ENCODE measurements at places on chromosomes 3 and 15.
A peak's percentile ranks its signal among the peaks of the same experiment; 100 is the strongest.

- no peak for DNase-seq
Observed at GRCh38 chr3:131363275-131363674, 18.3 kb upstream of the NUDT16 start.

DNA sequence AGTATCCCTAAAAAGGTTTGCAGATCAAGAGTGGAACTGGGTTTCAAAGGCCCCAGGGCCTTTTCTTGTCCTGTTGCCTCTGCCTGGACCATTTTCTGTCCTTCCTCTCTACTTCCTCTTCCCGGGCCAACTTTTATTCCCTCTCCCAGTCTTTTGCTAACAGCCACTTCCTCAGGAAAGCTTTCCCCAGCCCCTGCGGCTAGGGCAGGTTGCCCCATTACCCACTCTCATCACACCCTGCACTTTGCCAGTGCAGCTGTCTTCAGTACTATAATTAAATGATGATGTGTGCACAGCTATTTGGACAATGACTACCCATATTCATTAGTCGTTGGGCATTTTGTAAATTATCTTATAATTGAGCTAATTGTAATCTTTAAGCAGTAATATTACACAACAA, 150.5 kb upstream of the THBS1 start:
- DNase-seq = peak; percentile 10

DNA sequence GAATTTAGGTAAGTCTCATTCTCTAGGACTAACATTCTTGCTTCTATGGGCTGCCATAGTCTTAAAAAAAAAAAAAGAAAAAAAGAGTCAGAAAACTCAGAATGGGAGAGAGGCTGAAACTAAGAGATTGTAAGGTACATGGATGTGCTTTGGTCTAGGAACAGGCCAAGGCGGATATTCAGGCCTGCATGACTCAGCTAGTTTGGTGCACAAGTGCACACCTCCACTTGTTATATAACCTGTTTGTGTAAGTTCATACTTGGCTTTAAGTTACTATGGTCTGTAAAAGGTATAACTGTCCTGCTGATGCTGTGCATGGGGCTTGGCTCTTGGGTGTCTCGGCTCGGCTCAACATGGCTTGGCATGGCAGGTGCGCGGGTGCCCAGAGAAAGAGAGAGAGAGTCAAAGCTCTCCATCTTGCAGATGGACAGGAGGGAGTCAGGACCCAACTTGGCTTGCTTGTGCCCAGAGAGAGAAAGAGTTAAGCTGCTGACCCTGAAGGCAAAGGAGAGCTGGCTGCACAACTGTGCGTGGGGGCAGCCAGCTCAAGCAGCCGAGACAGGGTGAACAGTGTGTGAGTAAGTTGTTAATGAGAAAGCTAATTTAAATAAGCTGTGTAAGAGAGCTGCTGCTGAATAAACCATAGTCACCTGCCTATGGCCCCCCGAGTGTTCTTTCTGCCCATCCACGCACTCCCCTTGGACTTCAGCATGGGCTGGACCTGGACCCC, 31.4 kb upstream of the CHRNB4 start:
- no peak for DNase-seq

GRCh38 chr15:94237903-94238302, 6.5 kb downstream of the MCTP2 start:
- DNase-seq = no peak

- no peak for DNase-seq
Observed at GRCh38 chr3:22893644-22894325, 309.3 kb upstream of the UBE2E2 start.

GRCh38 chr15:44308415-44308814, 19.9 kb downstream of the GOLM2 start:
- no peak for DNase-seq

GRCh38 chr3:68057637-68058320, 403.4 kb upstream of the SUCLG2 start:
- DNase-seq = no peak

DNA sequence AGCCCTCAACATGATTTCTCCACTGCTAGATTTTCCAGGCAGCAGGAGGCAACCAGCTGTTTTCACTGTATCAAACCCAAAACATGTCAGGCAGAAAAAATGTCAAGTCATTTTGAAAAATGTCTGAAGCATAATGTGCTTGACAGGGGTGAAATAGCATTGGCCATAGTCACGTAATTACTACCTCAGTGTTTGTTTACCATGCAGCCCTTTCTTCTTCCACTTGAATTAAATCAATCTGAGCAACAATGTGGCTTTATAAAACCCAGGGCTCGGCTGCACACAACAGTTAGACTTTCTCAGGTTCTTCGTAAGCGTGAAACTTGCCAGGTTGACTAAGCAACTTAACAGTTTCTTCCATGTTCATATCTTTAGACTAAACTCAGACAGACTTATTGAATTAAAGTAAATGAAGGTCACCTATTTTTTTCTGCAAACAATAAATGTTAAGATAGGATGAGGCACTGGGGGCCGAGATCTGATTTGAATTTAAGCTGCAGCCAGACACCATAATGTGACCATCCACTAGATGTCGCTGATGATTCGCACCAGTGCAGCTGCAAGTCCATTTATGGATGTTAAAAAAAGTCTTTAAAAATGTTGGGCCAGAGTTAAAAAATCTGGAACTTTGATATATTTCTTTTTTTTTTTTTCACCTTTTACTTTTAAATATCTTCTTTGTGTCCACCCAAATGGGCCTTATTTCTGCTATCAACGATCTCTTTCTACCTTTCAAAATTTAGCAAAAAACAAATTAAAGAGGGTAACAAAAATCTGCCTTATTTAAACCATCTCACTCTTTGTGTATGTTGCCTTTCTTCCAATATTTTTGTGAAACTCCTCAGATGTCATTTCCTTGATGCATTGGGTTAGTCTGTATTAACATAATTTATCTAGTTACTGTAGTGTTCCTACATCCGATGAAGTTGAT, 305.9 kb downstream of the CACNA2D3 start:
- peak; percentile 62 for DNase-seq

GRCh38 chr3:55541016-55541415, 53.9 kb upstream of the WNT5A start:
- DNase-seq = no peak

- no peak for DNase-seq
Observed at GRCh38 chr3:25173606-25174005, 254.5 kb upstream of the RARB start.

DNA sequence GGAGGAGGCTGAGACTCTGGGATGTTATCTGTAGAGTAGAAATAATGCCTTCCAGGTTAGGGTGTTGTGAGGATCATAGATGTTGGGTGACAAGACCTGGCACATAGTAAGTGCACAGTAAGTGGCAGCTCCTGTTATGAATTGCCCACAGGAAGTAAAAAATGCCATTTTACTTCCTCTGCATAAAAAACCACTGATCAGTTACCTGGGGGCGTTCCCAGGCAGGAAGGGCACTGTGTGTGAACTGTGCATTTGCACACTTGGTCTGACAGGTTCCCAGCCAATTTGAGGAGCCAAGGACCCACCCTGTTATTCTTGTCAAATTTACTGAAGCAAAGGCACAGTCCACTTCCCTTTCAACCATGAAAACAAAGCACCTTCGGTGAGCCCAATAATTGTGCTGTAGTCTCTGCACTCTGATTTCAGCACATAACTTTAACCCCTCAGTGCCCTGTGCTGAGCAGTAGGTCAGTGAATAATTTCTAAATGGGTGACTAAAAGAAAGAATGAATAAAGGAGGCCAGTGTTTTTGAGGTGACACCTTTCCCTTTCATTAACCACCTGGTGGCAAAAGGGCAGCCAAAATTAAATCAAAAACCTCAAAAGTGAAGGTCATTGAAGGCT, 85.8 kb upstream of the ARHGEF3 start:
- DNase-seq = no peak

DNA sequence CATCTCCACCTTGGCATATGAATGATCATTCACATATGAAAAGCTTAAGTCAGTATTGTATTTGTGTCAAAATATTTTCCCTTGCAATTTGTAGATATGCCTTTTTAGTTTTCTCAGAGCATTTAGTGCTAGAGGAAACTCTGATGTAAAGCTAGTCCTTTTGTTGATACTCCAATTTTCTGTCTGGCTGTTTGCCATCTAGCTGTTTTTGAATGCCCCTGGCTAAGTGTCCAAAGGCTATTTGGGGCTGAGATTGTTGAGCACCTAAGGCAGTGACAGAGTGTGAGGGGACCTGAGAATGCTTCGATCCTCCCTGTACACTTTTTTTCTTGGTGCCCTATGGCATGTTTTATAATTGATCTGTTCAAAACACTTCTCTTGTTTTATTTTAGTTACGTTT, 3.1 kb downstream of the SLC51B start:
- DNase-seq = no peak

- no peak for DNase-seq
Observed at GRCh38 chr3:128806588-128806987, 72.8 kb upstream of the ACAD9 start.

DNA sequence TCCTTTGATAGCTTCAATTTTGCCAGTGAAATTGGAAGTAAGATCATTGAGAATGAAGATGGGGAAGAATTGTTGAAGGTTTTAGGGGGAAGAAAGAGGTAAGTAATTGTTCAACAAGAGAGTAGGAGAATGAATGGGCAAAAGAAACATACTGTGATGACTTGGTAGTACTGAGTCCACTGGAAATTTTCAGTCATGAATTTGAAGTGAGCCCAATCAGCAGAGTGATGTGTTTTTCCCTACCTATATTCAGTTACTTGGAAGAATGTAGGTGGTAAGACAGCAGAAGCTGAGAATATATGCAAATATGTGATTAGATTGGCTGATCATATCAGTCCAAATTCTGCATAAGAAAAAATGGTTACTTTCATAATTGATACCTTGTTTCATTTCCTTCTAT, 569.6 kb downstream of the AGBL1 start:
- DNase-seq = no peak

GRCh38 chr3:146092230-146092629, 68.8 kb downstream of the PLOD2 start:
- no peak for DNase-seq

DNA sequence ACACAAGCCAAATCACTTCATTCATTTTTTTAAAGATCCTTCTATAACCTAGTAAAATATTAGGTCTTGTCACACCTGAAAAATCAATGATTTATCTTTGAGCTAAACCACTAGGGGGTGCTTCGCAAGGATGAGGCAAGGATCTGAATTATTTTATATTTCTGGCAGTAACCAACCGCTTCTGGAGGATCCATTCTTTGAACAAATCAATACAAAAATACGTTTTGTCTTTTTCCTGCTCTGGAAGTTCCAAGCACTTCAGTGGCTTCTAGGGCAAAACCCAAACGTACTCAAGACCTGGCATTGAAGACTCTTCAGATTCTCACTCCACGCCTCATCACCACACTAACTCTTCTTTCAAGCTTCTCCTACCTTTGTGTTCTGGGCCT, 486 bp downstream of the LSG1 start:
- DNase-seq = no peak

DNA sequence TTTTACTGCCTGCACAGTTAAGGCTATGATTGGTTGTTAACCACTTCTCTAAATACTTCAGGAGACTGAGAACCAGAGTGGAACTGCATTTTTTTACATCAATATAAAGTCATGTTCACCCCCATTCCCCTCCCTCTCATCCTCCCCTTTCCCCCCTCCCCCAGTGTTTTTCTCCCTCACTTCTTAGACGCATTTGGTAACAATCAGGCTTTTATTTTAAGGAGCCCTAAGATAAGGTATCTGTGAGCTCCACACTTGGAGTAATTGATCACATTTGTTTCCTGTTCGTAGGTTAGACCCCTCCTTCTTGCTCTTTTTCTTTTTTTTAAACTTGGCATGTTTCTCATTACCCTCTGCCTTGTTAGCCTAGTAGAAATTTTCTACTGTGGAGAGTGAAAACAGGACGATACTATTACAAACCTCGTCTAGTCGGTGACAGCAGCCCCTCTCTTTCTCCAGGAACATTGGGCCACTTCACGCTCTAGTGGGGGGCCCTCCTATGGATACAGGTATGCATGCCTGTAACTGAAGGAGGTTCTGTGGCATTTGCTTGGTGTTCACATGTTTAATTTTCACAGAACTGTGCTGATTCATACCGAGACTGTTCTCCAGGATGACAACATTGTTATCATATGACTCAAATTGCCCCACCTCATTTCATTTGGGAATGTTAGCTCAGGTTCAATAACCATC, 314.4 kb downstream of the MECOM start:
- peak; percentile 37 for DNase-seq

- DNase-seq = no peak
Observed at GRCh38 chr15:67508407-67508806, 12.5 kb upstream of the C15orf61 start.

DNA sequence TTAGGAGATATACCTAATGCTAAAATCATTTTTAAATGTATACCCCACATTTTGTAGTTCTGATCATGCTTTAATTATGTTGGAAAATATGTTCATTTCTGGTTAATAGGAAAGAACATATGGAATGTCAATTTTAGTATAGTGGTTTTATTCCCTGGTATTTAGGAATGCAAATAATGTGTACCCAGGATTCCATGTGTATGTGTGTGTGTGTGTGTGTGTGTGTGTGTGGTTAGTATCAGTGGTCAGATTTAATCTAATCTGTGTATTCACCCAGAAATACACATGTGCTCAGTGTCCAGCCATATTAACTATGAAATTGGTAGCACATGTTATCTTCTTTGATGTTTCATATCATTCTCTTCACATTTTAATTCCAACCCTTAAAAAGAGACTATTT, 233.5 kb upstream of the DCBLD2 start:
- DNase-seq = no peak

DNA sequence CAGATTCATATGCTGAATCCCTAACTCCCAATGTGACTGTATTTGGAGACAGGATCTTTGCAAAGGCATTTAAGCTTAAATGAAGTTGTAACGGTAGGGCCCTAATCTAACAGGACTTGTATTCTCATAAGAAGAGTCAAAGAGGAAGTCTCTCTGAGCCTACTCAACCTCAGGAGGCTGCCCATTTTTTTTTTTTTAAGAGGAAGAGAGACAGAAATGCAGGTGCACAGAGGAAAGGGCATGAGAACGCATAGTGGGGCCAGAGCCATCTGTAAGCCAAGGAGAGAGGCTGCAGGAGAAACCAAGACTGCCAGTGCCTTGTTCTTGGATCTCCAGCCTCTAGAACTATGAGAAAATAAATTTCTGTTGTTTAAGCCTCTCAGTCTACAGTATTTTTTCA, 28.4 kb downstream of the ZNF860 start:
- no peak for DNase-seq

- no peak for DNase-seq
Observed at GRCh38 chr15:59290295-59291212, 82.1 kb downstream of the MYO1E start.

DNA sequence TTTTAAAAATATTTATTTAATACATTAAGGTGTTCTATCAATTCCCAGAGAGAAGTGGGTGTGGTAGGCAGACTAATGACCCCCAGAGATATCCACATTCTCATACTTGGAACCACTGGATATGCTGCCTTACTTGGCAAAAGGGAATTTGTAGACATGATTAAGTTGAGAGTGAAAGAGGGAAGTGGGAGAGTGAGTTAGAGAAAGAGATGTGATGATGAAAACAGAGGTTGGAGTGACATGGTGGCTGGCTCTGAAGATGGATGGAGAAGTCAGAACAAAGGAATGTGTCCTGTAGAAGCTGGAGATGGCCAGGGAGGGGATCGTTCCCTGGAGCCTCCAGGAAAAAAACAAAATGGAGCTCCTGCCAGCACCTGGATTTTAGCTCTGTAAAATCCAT, 32.0 kb downstream of the TNFAIP8L3 start:
- DNase-seq = no peak
